ENCODE measurements at places on chromosomes 4 and X. TPM values are rescaled to one million over a fixed set of nuclear protein-coding genes. Genes with fewer than 3 reads are reported as not detected.

ALPK1 gene
- 40.1 TPM for total RNA-seq

DNA sequence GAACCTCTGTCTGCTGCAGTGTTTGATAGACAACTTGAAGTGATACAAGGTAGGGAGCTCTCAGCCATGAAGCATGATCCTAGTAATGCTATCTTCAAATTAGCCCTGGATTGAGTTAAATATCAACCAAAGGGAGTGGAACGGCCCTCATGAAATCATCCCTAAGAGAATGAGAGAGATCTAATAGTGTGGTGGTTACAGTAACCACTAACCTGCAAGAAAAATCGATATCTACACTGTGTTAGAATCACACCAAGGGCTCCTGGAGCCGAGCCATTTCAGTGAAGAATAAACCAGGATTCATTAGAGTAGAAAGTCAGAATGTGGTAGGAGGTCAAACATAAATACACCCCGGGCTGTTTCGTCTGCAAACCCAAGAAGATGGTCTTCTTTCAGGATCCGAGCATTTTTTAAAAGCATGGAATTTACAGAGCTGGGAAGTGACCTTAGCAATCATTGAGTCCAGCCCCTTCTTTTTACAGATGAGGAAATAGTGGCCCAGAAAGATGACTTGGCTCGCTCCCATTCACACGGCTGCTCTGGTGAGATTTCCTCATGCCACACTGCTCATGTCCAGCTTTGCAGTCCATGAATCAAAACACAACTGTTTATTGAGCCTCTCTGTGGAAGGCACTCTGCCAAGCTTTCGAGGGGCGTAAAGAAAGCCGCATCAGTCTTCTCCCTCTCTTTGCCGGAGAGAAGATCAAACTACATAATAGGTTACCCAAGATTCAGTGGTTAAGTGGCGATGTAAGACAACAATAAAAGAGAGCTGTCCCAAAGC, 5.5 kb upstream of the DCTD start:
- H3K27ac ChIP-seq: no peak overlapping the region
- no peaks in the 10 kb centered on the region for H3K27me3 ChIP-seq
- DNase-seq: no peak
- H3K4me3 ChIP-seq: no peak overlapping the region

DNA sequence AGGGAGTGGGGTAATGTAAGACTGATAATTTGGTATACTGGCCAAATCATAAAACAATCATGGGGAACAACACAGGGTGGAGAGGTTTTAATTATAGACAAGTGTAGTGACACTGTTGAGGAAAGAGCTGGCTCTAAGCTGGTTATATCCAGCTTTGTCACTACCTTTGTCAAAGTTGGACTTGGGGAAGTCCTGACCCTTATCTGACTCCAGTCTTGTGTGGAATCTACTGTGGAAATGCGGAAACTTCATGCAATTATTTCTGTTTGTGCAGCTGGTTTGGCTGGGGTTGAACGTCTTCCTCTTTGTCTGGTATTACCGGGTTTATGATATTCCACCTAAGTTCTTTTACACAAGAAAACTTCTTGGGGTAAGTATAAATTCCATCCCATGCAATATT, 2.0 kb downstream of the CYBB start:
- no peak for DNase-seq
- no peaks in the 10 kb centered on the region for H3K4me1 ChIP-seq
- H3K27ac ChIP-seq: peak overlapping the region; percentile 38
- H3K4me3 ChIP-seq: peak overlapping the region; percentile 35
- no peaks in the 10 kb centered on the region for H3K27me3 ChIP-seq

DNA sequence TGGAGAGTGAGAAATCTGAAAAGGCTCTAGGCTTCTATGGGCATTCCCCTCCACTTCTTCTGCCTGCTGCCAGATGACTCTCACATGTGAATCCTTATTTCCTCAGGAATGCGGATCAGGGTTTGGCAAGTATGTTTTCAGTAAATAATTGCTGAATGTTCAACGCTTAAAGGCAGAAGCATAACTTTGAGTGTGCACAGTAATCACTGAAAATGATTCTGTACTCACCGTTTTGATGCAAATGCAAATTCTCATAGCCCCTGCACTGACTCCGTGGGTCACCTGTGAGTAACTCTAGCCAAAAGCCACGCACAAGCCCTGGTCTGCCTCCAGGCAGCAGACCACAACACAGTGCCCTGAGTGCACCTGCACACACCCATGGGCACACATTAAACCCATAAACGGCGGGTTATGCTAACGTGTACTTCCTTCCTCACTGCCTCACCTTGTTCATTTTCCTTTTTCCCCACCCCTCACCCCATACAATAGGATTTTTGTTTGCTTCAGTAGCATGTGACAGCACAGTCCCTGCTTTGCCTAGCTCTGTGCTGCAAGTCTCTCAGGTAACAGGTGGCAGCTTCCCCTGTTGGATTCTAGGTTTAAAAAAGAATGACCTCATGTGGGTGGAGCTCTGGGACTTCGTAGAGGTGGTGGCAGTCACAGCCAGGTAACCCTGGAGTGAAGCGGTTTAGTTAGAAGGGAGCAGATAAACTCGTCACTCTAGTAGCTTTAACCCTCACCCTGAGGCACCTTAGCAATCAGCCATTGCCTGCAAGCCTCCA, at the start of gene ARHGEF38:
TSS of gene ARHGEF38 (plus strand) at position 656 of the 782 bp plus-strand sequence. CDS start 146 bp downstream, outside the sequence.
- peak; percentile 55 for DNase-seq
- H3K27me3 ChIP-seq: no peaks in the 10 kb centered on the region
- no peaks in the 10 kb centered on the region for H3K36me3 ChIP-seq
- peak within 1 kb of the TSS; percentile 78 for H3K27ac ChIP-seq
- H3K4me3 ChIP-seq: peak within 1 kb of the TSS; percentile 37

DNA sequence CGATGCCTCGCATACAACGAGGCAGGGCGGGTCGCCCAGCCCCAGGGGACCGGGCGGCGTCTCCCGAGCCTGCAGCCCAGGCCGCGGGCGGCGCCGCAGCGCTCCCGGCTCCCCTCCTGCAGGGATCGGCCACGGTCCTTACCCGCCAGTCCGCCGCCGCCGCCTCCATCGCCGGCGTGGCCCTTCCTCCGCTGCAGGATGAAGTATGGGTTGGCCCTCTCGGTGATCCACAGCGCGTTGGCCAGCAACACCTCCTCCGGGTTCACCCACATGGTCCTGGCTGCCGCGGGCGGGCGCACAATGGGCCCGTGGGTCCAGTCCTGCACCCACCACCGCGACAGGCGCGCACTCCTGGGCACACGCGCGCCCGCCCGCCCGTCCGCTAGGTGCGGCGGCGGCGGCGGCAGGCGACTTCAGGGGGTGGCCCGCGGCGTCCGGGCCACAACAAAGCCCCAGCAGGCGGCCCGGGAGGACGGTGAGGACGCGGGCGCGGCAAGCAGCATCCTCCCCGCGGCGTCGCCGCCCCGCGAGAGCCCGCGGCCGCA, 339 bp downstream of the TBC1D9 start:
- peak; percentile 73 for DNase-seq
- H3K4me1 ChIP-seq: peaks cover 43% of the 10 kb centered on the region
- H3K36me3 ChIP-seq: no peaks in the 10 kb centered on the region
- peak overlapping the region; percentile 85 for H3K4me3 ChIP-seq
- no peaks in the 10 kb centered on the region for H3K27me3 ChIP-seq

DNA sequence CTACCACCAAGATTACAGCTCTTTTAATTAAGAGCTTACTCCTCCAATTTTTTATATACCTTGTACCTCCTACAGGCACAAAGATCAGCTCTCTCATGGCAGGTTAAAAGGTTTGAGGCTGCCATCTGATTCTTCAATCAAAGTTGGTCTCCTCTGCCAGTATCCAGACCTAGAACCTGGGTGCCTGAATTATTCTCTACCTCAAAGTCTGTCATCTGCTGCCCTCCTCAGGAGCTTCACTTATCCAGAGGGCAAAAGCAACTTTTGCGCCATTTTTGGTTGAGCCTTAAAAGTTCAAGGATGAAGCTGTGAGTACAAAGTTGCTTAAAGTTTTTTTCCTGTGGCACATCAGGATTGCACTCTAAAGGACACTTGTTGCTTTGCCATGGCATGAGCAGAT, 343.7 kb upstream of the PPP1R2C start:
- no peaks in the 10 kb centered on the region for H3K27me3 ChIP-seq
- H3K27ac ChIP-seq: no peak overlapping the region
- no peaks in the 10 kb centered on the region for H3K36me3 ChIP-seq
- H3K4me3 ChIP-seq: no peak overlapping the region
- no peak for DNase-seq

GRCh38 chr4:152956147-152956546, 20.0 kb downstream of the FHDC1 start:
- no peaks in the 10 kb centered on the region for H3K27me3 ChIP-seq
- H3K27ac ChIP-seq: peak overlapping the region; percentile 36
- H3K4me1 ChIP-seq: peaks cover 40% of the 10 kb centered on the region
- H3K36me3 ChIP-seq: peaks cover 14% of the 10 kb centered on the region

GRCh38 chrX:24491741-24492140, 26.7 kb downstream of the PDK3 start:
- H3K36me3 ChIP-seq: no peaks in the 10 kb centered on the region
- H3K4me3 ChIP-seq: no peak overlapping the region
- DNase-seq: no peak
- H3K4me1 ChIP-seq: peaks cover 9% of the 10 kb centered on the region
- H3K27ac ChIP-seq: no peak overlapping the region

Data from lower lobe of right lung (tissue), 2 donors.